ENCODE measurements at places on chromosomes 4 and X.

GRCh38 chrX:319579-320125 is 1.1 kb upstream of the GTPBP6 start:
- DNase-seq, result no peak

GRCh38 chrX:39144323-39144722 is 343.1 kb downstream of the MID1IP1 start:
- DNase-seq, result no peak

GRCh38 chrX:129125122-129125914 is 398.0 kb downstream of the SMARCA1 start:
- DNase-seq, result no peak

DNA sequence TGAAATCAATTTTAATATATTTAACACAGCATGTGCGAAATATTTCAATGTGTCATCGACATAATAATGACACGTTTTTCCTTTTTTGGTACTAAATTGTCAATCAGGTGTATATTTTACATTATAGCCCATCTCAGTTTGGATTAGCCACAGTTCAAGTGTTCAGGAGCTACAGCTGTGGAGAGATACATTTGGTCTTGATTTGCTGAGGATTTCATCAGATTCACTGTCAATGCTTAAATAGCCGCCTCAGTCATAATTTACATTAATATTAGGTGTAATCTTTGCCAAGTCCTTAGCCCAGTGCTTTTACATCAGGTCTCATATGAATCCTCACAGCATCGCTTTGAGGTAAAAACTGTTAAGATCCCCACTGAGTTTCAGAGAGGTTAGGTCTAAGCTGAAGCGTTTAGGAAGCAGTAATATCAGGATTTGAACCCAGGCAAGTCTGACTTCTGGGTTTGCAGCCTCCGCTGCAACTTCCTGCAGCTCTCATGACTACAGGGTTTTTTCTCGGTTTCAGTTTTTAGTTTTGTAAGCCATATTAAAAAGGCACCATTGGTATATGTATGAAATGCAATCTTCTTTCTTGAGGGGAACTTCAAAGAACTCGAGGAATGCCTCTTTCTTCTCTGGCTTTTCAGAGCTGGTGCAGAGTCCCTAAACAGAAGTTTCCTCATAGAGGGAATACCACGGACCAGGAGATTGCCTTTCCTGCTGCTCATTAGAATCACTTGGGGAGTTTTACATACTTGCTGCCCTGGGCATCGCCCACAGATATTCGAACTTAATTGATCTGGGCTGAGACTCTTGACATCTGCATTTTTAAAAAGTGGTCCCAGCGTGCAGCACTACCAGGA is 6.4 kb downstream of the MTM1 start:
- no peak for DNase-seq

DNA sequence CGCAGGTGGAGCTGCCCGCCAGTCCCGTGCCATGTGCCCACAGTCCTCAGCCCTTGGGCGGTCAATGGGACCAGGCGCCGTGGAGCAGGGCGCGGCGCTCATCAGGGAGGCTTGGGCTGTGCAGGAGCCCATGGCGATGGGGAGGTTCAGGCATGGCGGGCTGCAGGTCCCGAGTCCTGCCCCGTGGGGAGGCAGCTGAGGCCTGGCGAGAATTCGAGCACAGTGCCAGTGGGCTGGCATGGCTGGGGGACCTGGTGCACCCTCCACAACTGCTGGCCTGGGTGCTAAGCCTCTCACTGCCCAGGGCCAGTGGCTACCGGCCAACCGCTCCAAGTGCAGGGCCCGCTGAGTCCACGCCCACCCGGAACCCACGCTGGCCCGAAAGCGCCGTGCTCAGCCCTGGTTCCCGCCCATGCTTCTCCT is 646.5 kb downstream of the GABRG1 start:
- no peak for DNase-seq

DNA sequence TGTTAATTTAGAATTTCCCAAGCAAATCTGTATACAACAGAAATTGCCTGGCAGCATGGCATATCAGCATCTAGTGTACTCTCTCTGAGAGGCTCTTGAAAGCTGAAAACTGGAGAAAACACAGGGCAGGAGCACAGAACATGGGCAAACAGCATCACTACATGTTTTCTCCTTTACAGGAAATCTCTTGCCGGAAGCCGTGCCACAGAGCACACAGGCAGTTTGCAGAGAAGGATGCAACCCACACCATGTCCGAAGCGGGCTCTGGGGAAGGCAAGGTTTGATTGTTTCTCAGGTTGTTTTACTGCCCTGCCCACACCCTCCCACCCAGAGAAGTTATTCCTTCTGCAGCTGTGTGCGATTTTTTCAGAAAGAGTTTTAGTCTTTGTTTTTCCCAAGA is 41.1 kb upstream of the FAM9C start:
- no peak for DNase-seq

GRCh38 chr4:59044286-59044900 is 1934.2 kb upstream of the IGFBP7 start:
- DNase-seq, result no peak

DNA sequence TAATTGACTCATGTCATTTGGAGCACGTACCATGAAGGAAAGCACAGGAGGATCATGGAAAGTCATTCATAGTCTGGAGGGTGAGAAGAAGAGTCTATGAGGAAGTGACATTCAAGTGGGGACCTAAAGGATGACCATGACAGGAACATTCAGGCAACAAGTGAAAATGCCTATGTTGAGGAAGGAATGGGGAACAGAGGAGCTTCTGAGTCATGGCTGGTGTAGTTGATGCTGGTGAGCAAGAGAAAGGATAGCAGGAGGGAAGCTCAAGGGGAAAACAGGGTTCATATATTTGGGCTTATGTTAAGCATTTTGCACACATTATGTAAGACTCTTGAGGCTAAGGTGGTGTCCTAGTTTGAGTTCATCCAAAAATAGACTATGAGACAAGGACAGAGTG is 318.6 kb downstream of the HNRNPD start:
- no peak for DNase-seq

- DNase-seq, result no peak
Measured at GRCh38 chr4:138890891-138891570, 124.5 kb upstream of the NOCT start.

DNA sequence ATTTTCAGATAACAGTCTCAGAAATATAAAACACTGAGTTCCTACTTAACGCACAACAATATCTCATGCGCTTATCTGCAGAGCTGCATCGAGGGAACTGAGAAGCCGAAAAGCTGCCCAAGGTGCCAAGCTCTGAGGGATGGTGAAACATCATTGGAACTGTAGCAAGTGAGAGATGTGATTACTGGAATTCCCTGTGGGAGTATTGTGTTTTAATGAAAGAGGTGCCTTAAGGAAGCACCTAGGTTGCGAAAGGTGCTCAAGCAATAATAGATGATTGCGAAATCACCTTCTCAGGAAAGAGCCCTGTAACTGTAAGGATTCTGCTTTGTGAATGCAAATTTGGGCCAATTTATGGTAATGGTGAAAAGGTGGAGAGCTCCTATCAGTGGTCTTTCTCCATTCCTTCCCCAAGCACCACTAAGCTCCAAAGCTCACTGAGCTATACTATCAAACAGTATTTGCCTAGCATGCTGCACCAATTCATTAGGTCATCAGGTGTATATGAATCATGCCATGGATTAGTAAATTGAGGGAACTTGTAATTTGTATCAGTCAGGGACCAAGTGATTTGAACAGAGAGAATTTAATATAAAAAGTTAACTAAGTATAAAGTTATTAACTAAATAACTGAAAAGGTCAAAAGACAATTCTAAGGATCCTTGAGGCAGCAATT is 59.0 kb upstream of the ATP8A1 start:
- DNase-seq, result no peak

GRCh38 chr4:7950301-7951092 is 10.8 kb upstream of the AFAP1 start:
- DNase-seq, result no peak

DNA sequence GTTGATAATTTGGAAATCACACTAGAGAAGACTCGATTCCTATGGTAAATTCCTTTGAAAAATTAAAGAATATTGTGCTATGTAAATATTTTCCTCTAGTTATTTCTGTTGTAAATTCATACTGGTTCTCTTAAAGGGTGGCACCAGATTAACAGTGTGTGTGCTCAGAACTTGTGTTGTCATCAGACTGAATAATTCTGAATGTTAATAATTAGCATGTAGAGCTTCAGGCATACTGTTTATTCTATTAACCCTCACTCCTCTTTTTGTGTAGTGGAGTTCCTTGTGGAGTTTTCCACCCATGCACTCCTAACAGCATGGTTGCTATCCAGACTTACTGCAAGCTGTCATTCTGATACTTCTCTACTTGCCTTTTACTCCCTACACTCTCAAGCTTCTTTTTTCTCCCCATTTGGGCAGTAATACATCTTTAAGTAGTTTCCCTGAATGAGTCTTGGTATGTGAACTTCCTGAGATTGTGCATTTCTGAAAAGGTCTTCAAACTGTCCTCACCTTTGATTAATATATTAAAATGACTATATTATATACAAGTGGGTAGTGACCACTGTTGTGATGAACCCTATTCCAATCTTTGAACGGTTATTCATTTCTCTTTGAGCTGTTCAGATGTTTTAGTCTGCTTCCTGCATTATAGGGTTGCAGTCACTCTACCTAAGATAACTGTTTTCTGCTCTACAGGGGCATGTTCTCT is 29.9 kb upstream of the RTL8A start:
- DNase-seq, result no peak

DNA sequence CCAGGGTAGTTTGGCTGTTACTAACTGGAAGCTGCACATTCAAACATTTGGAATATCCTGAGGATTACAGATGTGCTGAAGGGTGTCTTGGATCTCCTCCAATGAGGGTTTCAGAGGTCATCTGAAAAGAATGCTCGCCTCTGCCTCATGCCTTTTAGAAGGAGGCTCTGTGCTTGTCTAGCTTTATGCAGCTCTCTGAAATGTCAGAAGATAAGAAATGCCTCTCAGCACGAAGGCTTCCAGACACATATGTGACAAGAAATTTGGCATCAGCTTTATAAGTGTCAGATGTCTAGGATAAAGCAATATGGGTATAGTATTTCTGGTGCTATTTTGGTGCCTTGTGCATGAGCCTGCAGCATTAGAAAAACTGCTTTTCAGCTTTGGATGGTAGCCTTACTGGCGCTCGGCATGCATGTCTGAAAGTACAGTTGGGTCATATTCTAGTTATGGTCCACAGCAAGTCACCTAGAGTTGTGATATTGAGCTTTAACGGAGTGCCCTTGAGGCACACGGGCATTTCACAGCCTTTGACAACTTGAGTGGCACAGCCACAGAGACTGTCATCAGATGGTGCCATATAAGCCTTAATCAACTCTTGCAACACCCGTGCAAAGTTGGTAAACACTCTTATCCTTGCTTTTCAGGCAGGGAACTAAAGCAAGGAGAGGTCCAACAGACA is 70.8 kb upstream of the PGRMC2 start:
- DNase-seq, result no peak

GRCh38 chr4:7988437-7988836 is 48.8 kb upstream of the AFAP1 start:
- DNase-seq, result no peak

DNA sequence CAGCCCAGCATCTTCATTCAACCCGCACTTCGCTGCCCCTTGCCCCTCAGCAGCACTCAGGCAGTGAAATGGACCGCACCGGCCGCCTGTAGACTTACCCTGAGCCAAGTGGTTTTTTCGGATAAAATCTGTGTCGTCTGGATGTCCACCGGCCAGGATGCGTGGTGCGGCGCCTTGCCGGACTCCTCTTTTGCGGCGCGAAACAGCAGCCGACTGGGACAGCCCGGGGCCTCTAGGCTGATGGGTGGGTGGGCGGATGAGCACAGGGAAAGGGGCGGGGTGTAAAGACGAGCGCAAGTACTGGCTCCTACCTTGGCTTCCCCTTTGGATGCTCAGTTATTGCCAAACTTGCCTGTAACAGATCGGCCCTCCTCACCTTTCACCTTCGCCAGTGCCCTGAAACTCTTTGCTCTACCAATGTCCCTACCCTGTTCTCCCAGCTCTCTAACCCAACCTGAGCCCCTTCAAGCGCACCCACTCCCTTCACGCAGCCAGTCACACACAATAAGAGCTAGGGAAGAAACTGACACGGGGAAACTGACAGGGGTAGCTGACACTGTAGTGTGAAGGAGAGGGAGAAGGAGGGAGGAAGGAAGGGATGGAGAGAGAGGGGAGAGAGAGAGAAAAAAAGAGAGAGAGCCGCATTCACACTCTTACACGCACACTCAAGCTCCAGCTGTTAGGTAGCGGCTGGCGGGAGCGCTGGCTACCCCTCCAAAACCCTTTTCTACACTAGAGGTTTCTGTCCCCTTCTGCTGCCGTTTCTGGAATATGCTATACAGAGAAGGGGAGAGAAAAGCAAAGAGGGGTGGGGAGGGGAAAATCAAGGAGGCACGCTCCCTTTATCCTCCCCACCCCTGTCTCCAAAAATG is 559 bp downstream of the TRPC5 start:
- no peak for DNase-seq

- no peak for DNase-seq
Measured at GRCh38 chr4:111960241-111960667, 185.0 kb upstream of the FAM241A start.

DNA sequence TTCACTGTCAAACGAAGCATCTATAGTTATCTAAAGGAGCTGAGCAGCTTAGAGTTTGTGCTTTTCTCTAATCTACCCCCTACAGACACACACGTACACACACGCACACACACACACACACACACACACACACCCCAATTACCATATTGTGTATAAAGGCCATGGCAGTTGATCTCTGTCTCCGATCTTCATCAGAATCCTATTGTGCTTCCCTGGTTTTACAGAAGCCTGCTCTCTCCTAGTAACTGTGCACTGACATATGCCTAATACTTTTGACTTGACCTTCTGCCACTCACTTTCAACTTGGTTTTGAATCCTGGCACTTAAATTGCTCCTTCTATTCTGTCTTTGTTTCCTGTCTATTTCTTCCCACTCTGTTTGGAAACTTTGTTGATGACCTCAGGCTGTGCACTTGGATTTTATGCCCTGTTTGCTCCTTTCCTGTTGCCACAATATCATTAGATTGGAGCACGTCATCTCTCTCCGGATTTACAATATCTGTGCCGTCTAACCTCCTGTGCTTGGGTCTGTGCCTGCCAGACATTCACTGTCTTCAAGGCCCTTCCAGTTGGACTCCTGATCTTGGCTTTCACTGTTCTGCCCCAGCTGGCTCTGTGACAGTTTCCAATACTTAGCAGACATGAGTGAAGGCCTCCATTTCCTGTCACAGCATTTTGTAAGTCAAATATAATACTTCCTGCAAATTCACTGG is 928.1 kb downstream of the FAT4 start:
- no peak for DNase-seq

DNA sequence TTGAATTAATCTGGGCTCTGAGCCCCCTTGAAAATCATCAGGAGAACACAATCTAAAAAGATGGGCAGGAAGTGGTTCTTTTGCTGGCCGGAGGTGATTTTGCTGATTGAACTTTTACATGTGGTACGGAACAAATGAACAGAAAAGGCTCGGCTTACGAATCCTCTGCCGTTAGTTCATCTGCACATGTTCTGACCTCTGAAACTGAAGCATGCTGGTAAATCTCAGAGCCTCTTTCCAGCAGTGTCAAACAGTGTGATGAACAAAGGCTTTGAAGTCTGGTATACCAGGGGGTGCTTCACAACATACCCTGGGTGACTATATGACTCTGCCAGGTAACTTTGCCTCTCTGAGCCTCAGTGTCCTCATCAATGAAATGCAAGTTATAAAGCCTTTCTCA is 194.2 kb upstream of the C1QTNF7 start:
- no peak for DNase-seq

Measured in cerebellar nuclear complex (tissue), 1 donor.